EL (cell line): ENCODE measurements at places on chromosomes 11 and 22.

- no peak for DNase-seq
These were observed 253.1 kb downstream of the FAT3 start for GRCh38 chr11:92477686-92478085.

DNA sequence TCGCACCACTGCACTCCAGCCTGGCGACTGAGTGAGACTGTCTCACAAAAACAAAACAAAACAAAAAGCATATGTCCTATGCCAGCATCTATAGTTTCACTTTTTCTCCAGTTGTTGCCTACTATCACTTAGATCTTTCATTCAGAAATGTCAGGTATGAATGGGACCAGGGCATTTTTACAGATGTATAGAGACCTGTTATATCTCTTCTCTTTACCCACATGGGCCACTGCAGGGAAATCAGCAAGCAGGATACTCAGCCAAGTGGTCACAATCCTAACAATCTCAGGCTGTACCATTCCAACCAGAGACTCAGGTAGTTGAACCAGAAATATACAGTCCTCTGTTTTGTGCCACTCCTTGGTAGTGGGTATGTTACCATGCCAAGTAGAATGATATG is 16.0 kb upstream of the SREBF2 start:
- no peak for DNase-seq

DNA sequence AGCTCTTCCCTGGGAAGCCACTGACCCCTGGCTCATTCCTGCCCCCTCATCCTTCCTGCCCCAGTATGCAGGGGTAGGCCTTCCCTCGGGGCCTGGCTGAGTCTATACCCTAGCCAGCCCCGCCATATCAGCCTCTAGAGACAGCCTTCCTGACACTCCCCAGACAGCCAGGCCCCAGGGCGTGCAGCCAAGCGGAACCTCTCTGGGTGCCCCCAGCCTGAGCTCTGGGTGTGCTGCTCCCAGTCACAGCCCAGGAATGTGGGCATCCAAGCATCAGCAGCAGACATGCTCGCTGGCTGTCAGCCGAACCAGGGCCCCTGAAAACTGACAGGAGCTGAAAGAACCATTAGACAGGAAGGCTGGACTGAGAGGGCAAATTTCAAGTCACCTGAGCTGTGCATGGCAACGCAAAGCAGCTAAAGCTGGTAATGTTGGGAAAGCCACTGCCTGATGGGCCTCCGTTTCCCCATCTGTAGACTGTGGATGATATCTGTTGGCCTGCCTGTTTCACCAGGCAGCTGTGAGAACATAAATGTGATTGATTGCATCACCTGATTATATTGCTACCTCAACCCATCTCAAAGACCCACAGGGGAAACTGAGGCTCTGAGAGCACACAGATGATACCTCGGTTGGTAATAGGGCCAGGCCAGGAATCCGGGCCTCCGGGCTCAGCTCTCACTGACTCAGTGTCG is 93.2 kb downstream of the LRRC32 start:
- DNase-seq = peak; percentile 97

GRCh38 chr11:19493446-19494213 is 219.0 kb upstream of the NAV2 start:
- DNase-seq = no peak

- peak; percentile 74 for DNase-seq
These were observed 28.3 kb downstream of the SLC1A2 start for GRCh38 chr11:35390737-35391682.

- DNase-seq = no peak
These were observed 1.5 kb downstream of the IFITM5 start for GRCh38 chr11:297586-298405.

GRCh38 chr11:111237926-111238325 is 7.6 kb upstream of the POU2AF2 start:
- DNase-seq = no peak

GRCh38 chr22:20156611-20157429 is 6.0 kb upstream of the CCDC188 start:
- peak; percentile 68 for DNase-seq

DNA sequence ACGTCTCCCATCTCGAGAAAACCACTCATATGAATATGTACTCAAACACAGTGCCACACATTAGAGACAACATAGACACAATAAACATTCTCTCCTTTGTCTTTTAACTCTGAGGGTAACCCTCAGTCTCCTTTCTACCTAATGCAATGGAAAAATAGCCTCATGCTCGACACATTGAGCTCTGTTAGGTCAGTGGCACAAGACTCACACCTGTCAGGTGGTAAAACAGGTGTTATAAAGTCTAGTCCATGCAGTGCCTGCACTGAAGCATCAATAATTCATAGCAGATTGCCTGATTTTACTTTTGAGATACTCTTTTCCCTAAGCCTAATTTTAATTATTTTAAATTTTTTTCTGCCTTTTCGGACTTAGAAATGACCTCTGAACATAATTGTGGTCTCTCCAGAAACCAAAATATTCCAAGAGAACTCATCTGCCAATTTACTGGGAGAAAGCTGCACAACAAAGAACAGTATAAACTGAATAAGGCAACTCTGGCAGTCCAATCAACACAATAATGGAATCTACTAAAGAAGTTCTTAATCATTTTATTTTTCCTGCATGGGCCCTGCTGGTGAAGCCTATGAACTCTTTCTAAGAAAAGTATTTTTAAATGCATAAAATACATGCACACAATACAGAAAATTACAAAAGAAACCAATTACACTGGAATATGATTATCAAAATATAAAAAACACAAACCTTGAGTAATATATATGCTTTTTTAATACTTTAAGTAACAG is 9.9 kb downstream of the RDX start:
- no peak for DNase-seq

DNA sequence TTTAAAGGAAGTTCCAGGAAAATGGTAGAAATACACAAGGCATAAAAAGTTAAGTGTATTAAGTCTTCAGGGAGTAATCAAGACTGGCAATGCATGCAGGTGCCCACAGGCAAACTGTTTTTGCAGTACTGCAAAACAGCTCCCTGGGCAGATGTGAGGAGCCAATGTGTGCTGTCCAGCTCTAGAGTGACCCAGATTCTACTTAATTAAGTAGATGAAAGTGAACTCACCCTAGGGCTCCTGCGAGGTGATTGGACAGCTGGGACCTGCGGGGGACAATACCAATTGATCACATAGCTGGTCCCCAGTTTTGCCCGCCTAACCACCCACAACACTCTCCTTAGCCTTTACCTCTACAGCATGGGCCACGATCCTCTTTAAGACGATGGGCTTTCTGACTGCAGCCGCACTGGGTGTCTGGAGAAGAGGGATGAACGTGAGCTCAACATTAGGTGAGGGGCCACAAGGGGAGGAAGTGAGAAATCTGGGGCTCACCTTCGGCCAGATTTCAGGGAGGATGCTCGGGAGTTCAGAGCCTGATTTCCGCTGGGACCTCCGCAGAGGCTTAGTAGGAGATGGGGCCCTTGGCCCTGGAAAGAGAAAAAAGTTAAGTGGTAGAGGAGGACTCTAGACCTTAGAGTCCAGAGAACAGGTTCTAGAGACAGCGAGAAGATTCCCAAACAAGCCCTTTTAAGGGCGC is 556 bp downstream of the CDCA5 start:
- no peak for DNase-seq

DNA sequence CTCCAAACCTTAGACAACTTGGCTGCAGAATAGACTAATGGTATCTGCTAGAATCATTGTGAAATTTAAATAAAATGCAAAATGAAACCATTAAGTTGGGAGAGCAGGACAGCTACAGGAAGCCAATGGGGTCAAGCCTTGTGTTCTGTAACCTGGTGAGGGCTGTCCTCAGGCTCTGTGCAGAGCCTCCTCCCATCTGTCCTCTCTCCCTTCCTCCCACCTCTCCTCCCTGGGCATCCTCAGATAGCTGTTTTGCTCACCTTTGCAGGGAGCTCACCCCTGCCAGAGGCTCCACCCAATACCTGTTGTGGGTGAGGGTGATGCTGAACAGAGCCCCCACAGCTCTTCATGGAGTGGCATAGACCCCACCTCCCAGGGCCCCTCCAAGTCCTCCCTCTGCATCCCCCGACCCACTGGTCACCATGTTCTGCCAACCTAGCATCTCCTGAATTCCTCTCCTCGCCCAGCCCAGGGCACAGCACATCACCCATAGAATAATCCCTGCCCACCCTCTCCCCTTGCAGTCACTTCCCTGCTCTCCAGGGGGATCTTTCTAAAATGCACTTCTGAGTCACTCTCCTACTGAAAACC is 100.3 kb downstream of the PDE2A start:
- no peak for DNase-seq

- DNase-seq = peak; percentile 35
These were observed 100.3 kb upstream of the CLPB start for GRCh38 chr11:72534371-72535193.

- DNase-seq = no peak
These were observed 25.1 kb downstream of the RTN4RL2 start for GRCh38 chr11:57485217-57485990.

DNA sequence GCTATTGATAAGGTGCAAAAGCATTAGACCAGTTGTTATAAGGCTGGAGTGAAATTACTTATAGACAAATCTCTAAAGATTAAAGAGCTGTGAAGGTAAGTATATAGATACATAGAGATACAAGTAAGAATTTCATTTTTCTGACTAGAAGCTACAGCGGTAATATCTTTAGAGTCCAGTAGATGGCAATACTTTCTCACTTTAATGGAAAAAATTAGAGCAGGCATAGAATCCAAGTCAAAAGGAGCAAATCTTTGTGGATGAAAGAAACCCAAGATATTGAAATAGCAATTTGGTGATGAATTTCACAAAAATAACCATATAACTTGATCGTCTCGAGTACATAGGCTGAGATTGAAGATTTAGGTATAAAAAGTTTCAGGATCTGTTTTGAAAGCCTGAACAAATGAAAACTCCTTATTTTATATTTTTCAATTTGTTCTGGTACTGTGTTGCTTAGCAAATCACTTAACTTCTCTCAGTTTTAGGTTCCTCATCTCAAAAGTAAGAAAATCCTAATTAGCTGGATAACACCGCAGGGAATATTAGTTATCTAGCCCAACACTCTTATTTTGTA is 81.9 kb downstream of the UVRAG start:
- peak; percentile 57 for DNase-seq

GRCh38 chr22:20408891-20409290 is 14.9 kb downstream of the ZNF74 start:
- DNase-seq = no peak

GRCh38 chr11:33906484-33907186 is 14.8 kb upstream of the LMO2 start:
- DNase-seq = no peak

DNA sequence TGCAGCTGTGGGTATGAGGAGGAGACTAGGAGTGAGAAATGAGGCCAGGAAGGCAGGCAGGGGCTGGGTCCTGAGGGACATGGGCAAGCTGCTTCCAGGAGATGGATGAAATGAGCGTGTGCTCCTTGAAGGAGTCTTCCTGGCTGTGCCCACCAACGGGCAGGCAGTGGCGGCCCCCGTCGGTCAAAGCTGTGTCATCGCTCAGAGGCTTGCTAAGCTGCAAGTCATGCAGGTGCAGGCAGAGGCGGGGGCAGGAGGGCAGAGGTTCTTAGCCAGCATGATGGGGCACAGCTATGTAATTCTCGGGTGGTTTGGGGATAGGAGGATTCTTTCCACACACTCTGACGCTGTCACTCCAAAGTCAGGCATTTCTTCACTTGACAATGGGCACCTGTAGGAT is 12.5 kb upstream of the PEX26 start:
- DNase-seq = no peak

DNA sequence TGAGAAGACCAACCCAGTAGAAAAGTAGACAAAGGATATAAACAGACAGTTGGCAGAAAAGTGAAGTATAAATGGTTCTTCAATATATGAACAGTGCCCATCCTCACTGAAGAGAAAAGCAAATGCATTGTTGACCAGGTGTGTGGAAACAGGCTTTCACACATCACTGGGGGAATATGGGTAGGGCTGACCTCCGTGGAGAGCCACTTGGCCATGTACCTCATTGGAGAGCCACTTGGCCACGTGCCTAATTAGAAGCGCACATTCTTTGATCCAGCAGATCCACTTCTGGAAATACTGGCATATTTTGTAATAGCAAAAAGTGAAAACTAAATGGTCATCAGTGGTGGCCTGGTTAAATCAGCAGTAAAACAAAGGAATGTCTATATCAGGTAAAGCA is 43.2 kb downstream of the PPP6R3 start:
- DNase-seq = no peak

DNA sequence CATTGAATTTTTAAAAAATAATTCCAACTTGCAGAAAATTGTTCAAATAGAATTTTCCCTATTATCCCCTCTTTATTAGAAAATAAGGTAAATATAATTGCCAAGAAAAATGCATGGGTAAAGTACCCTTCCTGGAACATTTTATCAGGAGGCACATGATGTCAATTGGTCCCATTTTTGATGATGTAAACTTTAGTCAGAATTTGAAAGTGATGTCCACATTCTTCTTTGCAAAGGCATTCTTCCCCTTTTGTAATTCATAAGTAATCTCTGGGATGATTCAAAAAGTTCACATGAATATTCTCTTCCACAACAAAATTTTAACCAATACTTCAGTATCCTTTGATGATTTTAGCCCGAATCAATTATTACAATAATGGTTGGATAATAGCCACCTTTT is 86.9 kb upstream of the ANO3 start:
- DNase-seq = no peak

- DNase-seq = peak; percentile 37
These were observed 17.9 kb downstream of the TUB start for GRCh38 chr11:8098879-8099278.

DNA sequence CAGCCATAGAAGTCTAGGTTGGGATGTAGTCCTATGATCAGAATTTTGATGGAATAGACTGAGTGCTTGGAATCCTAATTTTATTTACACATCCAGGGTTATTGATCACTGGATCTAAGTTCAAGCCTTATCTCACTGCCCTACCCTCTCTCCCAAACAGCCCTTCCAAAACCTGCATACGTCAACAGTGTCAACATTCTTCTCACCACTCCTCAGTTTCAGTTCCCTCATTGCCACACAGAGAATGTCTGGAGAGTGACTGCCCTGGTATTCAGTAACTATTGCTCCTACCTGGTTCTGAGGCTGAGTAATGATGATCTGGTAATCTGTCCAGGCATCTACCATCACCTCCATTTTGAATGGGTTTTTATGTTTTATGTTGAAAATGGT is 60.0 kb downstream of the GLYATL1 start:
- no peak for DNase-seq

DNA sequence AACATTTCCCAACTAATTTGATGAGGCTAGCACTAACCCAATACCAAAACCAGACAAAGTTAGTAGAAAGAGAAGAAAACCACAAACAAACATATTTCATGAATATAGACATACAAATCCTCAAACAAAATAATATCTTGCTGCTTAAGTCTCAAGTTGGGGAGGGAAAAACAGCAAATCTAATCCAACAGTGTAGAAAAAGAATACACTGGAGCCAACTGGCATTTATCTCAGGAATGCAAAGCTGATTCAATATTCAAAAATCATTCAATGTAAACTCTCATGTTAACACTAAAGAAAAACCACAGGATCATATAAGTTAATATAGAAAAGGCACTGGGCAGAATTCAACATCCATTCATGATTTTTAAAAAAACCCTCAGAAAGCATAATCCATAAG is 18.2 kb downstream of the GNB1L start:
- DNase-seq = no peak

- DNase-seq = no peak
These were observed 266.9 kb upstream of the NARS2 start for GRCh38 chr11:78841456-78842060.

- DNase-seq = peak; percentile 95
These were observed 13.6 kb upstream of the MUC2 start for GRCh38 chr11:1060852-1061616.
